ENCODE measurements at places on chromosomes 11 and 22. TPM values are rescaled to one million over a fixed set of nuclear protein-coding genes. Genes with fewer than 3 reads are reported as not detected.
A peak's percentile ranks its signal among the peaks of the same experiment; 100 is the strongest.

- DNase-seq: no peak
Observed at GRCh38 chr22:40462195-40462984, 92.0 kb downstream of the SGSM3 start.

GRCh38 chr11:44372989-44373388 lies 63.0 kb upstream of the ALX4 start:
- DNase-seq: no peak

DNA sequence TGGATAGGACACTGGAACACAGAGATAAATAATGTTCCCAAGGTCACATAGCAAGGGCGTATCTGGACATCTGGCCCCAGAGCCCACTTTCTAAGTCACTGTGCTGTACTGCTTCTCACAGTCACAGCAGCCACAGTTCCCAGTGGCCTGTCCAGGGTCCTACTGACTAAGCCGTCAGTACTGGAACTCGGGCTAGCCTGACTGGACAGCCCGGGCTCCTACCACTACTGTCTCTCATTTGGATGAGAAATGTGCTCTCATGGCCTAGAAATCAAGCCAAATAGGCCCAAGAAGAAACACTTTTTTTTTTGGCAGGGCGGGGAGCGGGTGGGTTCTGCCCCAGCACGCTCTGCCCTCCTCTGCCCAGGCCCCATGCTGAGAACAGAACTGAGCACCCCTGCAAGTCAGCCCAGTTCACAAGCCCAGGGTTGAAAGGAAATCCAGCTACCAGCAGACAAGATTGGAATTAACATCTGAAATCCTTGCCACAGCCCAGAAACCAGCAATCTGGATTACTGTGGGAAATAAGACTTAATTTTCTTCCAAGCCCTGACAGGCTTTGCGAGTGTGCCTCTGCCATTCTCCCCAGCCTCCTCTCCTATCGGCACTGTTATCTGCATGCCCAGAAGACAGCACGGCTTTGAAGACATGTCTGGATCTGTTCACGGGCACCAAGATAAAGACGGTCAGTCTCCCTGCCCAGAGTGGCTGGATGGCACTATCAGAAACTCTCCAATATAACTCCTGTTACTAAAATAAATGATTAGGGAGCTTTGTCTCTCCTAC lies 182.9 kb upstream of the NCAM1 start:
- no peak for DNase-seq

DNA sequence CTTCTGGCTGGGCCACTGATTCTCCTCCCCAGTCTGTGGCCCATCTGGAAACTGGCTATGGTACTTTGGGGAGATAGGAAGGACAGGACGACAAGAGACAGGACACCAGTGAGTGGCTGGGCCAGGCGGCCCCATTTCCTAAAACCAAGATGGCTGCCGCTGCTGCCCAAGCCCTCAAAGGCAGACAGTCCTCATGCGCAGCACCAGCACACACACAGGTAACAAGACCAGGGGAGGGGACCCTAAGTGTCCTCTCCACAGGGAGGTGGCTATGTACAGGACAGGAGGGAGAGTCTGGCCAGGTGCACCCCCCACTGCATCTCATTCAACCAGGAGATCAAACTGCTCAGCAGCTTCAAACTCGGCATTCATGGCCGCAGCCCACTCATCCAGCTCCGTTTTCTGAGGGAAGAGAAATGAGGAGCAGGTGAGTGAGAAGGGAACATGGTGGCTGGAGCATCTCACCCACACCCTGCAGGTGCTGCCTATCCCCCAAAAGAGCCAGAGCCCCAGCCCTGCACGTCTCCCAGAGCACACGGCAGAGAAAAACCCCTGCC lies 5.0 kb downstream of the CDCA5 start:
- no peak for DNase-seq

GRCh38 chr11:114233755-114234154 lies 62.4 kb upstream of the NNMT start:
- DNase-seq: no peak

GRCh38 chr11:72546866-72547265 lies 112.5 kb upstream of the CLPB start:
- DNase-seq: no peak

DNA sequence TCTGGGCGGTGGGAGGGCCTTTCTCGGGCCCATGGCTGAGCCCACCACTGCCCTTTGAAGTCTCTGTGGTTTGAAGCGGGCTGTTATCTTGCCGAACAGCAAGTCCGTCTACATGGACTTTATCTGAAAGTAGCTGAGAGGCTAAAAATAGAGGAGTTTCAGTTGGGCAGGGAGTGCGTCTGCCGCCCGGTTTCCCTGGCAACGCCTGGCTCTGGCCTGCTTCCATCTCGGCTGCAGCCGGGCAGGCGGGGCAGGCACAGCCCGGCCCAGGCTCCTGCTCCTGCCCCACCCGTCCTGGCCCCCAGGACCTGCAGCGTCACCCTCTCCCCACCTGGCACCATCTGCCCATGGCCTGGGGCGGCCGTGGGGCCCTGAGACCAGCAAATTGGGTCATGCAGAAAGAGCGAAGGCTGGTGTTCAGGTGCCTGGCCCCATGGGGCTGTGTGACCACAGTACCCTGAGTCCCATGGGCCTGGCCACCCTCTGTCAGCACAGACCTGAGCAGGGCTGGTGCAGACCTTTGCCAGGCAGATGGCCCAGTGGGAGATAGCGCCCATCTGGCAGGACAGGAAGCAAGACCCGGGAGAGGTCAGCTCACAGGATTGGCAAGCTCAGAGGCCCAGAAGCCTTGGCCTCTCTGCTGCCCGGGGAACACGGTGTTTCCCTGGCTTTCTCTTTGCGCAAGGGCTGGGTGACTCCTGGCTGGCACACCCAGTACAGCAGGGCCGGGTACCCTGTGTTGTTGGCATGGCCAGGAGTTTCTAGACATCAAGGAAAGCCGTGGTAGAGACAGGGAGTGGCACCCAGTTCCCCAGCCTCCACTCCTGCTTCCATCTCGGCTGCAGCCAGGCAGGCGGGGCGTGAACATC lies 79.1 kb upstream of the KCNQ1OT1 start:
- DNase-seq: peak; percentile 93

DNA sequence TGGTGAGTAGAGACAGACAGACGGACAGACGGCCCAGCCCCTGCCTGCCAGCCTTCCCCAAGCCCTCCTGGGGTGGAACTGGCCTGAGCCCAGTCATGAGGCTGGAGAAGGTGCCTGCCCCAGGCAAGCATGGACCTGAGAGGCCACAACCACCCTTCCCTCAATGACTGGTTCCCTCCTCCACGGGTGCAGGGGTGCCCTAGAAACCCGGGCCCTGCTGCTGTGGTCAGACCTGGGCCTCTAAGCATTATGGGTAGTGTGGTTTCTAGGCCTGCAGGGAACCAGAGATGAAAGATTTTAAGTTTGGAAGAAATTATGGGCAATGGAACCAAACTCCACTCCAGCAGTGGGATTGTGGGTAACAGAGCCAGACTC lies 13.5 kb downstream of the RHBDD3 start:
- DNase-seq: no peak

DNA sequence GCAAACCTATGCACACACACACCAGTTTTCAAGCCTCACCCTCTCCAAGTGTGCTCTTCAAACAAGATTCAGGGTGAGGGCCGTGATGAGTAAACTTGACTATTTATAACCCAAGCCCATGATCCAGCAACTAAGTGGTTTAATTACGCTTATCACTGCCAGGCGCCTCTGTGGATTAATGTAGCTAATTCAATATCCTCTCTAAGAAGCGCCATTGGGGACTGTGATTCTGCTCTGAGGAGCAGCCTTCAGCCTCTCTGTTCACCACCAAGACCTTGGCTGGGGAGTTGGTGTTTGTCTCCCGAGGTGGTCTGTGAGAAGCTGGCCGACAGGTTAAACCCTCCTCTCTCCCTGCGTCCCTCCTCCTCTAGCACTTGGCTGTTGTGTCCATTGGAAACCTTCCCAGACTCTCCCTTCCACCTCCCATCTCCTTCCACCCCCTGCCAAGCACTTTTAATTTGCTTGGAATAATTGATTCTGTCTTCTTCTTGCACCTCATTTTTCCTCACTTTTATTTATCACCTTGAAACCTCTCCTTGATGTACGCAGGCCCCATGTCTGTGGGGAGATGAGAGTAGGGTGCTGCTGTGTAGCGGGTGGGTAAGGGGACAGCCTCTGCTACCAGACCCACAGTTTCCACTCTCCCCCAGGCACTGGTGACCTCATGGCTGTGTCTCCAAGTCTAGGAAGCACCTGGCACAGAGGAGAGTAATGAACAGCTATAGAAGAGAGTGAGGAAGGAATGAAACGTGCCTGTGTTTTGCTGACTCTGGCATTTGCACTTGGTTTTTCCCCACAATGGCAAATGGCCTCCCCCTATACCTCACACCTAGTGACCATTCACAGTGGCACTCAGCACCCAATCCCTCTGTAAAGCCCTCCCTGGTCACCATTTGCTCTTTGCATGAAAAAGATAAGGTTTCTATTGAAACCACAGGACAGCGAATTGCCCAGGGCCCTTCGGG lies 236.6 kb downstream of the GRIK4 start:
- DNase-seq: no peak

GRCh38 chr22:19803736-19804267 lies 43.2 kb downstream of the TBX1 start:
- DNase-seq: no peak

DNA sequence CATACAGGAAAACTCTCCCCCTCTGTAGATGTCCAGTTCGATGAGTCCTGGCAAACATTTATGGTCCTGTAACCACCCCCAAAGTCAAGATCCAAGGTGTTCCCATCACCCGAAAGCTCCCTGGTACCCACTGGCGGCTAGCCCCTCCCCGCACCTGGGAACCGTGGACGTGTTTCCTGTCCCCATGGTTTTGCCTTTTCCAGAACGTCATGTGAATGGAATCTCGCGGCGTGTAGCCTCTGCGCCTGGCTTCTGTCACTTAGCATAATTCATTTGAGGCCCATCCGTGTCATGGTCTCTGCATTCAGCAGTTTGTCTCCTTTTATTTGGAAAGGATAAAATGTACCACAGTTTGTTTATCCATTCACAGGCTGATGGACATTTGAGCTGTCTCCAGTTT lies 106.3 kb downstream of the KCNQ1 start:
- peak; percentile 12 for DNase-seq

- DNase-seq: peak; percentile 3
Observed at GRCh38 chr11:1592628-1593027, 5.5 kb downstream of the KRTAP5-2 start.

GRCh38 chr11:78188286-78189173 lies at the start of the genes KCTD21 and USP35:
Gene KCTD21, minus strand, starts transcription at chr11:78188626. Its CDS starts 14,072 bp downstream, at chr11:78174554.
Gene USP35, plus strand, starts transcription at chr11:78188919. Its CDS starts 7,327 bp downstream, at chr11:78196246.
- DNase-seq: peak; percentile 98

DNA sequence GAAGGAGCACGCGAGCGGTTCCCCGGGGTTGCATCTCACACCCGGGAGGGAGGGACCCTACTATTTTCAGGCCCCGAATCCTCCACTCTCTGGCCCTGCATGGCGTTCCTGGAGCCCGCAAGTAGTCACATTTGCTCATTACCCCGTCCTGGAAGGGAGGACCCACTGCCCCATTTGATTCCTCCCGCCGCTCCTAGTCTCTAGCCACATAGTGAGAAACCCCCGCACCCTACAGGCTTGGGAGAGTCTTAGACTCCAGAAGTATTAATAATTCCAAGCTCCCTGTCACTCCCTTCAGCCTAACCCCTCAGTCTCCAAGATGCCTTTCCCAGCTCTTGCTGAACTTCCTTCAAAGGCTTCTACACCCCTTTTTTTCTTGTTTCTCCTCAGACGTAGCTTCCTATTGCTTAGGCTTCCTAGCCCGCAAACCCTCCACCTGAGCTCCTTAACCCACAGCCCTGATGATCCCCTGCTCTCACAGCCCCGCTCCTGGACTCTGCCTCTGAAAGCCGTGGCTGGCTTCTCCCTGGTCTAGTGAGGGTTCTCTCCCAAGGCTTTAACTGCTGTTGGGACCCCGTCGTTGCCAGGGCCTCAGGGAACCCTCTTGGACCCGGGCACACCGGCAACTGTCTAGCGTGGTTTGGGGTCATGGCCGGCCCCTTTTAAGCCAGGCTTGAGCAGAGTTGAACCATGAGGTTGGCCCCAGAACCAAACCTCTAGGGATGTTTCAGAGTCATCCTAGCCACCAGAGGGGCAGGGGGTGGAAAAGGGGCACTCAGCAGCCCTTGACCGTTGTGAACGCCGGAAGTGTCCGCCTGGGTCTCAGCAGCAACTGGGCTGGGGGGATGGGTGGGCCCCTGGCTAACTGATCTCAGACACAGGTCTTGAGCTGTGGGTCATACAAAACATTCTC lies 862 bp downstream of the GGA1 start:
- no peak for DNase-seq

- no peak for DNase-seq
Observed at GRCh38 chr22:19520566-19521305, 3.5 kb downstream of the CLDN5 start.

DNA sequence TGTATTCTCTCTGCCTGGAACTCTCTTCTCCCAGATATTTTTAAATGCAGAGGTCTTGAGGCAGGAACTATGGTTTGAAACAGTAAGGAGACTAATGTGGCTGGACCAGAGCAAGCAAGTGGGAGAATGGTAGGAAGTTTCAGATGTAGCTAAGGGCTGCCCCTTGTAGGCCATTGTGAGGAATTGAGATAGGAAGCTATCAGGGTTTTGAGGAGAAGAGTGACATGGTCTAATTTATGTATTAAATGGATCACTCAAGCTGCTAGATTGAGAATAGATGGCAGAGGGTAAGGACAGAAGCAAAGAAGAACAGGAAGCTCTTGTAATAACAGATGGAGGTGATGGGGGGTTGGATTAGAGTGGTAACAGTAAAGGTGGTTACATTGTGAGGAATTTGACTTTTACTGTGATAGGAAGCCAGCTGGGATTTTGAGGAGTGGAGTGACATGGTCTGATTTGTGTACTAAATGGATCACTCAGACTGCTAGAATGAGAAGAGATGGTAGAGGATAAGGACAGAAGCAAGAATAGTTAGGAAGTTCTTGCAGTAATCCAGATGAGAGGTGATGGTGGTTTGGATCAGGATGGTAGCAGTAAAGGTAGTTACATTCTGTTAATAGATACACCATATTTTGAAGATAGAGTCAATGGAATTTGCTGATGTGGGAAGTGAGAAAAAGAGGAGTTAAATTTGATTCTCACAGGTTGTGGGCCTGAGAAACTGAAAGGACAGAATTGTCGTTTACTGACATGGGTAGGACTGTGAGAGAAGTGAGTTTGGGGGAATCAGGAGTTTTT lies 63.0 kb downstream of the HIPK3 start:
- DNase-seq: no peak

GRCh38 chr11:111283945-111284481 lies 14.3 kb upstream of the POU2AF3 start:
- DNase-seq: no peak

GRCh38 chr11:131041331-131042040 lies 125.2 kb upstream of the SNX19 start:
- no peak for DNase-seq

GRCh38 chr11:125086633-125087296 lies 23.7 kb downstream of the SLC37A2 start:
- DNase-seq: peak; percentile 56

- DNase-seq: no peak
Observed at GRCh38 chr11:69465236-69466000, 16.0 kb upstream of the LINC01488 start.

Gene SAA2
- not detected for polyA plus RNA-seq

Gene MS4A15
- polyA plus RNA-seq: 0.04 TPM

Gene TCN1
- 1.8 TPM for polyA plus RNA-seq

Gene VSIG2
- 54.6 TPM for polyA plus RNA-seq

Gene CYTH4
- polyA plus RNA-seq: 18.8 TPM

Gene C22orf42
- not detected for polyA plus RNA-seq

Gene KCNQ1
- 7.8 TPM for polyA plus RNA-seq

Gene CHCHD10
- 272 TPM for polyA plus RNA-seq

Gene SMDT1
- 87.4 TPM for polyA plus RNA-seq

Gene TRPC6
- 0.60 TPM for polyA plus RNA-seq

Gene LUZP2
- 0.66 TPM for polyA plus RNA-seq

Data from sigmoid colon (tissue), 7 donors.